Stimulated activated naive CD8-positive, alpha-beta T cell treated with anti-CD3 and anti-CD28 coated beads, Interleukin-15, amount 100 ng/mL, for 72 hours (primary cell): ENCODE measurements at places on chromosomes 2 and 18.

GRCh38 chr2:189115126-189115525, 64.4 kb downstream of the COL5A2 start:
- no peak for DNase-seq

- no peak for DNase-seq
These were observed 14.5 kb upstream of the ERMN start for GRCh38 chr2:157339965-157340655.

DNA sequence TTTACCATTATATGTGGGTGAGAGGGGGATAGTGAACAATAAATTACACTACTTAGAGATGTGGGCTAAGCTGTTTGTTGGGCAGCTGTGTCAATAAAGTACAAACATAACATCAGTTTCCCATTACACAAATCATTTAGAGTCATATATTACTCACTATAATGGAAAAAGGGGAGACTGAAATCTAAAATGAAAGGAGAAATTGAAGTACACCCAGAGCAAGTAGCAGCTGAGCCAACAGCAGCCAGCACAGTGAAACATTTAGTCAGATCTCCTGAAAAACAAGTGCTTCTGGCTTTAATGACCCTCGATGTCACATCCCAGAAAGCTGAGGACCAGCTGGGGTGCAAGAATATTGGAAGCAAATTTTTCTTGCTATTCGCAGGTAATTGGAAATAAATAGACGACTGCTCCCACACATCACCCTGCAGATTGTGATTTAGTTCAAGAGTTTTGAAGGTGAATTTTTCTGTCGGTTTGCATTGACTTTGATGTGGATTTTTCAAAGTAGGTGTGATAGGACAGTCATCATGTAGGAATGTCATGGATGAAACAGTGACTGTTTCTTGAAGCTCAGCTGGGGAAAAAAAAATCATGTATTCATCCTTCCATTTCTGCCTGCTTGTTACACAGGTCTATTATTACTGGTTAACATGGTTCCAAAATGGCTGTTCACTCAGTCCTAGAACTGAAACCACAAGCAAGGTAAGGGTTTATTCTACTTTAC, 1607.3 kb upstream of the CELF4 start:
- DNase-seq = no peak

- DNase-seq = no peak
These were observed 372.7 kb downstream of the FBXO15 start for GRCh38 chr18:73774811-73775509.

GRCh38 chr2:230600881-230601280, 111.8 kb upstream of the CAB39 start:
- DNase-seq = no peak

DNA sequence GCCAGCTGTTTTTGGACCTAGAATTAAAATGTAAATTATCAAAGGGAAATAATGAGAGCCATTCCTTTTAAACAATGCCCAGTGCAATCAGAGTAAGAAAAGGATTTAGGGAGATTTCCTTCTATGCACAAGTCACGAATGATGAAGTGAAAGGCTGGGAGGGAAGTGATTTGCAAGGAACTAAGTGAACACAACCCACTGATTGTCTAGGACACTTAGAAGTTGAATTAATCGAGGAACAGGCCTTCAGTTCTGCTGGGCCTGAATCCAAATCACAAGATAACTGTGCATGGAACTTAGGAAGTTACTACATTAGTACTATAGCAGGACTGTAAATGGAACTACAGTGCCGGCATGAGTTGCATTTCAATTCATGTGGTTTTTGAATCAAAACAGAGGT, 17.7 kb downstream of the MAP2 start:
- no peak for DNase-seq

- peak; percentile 67 for DNase-seq
These were observed 480 bp downstream of the DSEL start for GRCh38 chr18:67515942-67516538.

- no peak for DNase-seq
These were observed 42.8 kb downstream of the ESCO1 start for GRCh38 chr18:21557607-21558253.

GRCh38 chr18:14924226-14924625, 176.3 kb downstream of the ANKRD30B start:
- no peak for DNase-seq

- DNase-seq = no peak
These were observed 236.9 kb upstream of the REV1 start for GRCh38 chr2:99726691-99727090.

- DNase-seq = no peak
These were observed 1185.6 kb upstream of the CELF4 start for GRCh38 chr18:38751211-38751610.

DNA sequence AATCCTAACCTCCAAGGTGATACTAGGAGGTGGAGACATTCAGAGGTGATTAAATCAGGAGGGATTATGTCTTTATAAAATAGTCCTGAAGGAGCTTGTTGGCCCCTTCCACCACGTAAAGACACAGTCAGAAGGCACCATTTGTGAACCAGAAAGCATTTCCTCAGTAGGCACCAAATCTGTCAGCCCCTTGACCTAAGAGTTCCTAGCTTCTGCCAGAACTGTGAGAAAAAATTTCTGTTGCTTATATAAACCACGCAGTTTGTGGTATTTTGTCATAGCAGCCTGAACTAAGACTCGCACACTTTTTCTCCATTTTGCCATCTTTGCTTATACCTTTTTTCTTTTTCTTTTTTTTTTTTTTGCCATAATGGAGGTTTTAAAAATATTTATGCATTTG, 18.6 kb upstream of the NARS1 start:
- DNase-seq = no peak

DNA sequence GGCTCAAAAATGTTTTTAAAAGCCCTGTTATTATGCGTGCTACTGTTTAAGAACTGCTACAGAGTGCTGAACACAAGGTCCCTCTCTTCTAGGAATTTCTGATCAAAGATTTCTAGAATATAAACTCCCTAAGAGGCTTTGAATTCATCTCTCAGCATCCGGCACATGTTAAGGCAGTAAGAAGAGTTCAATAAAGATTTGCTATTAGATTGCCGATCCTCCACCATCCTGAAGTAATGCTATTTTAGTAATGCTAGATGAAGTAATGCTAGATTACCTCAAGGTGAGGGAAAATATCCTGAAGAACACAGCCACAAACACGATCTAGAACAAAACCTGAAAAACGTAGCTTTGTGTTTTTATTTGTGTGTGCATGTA, 949 bp upstream of the MYL12B start:
- DNase-seq = no peak

DNA sequence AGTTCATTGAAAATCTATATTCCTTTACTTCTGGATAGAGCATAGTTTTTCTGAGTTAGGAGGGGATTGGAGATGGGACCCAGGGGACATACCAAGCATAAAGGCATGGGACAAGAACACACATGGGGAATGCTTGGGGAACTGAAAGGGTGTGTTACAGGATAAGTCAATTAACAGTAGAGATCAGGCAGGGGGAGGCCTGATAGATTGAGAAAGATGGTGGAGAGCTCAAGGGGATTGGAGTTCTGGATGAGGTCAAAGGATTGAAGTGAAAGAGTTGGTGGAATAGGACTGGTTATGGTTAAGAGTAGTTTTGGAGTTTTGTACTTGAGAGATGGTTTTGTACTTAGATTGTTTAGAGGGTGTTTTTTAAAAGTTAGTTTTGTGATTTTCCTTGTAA, 16.1 kb downstream of the ACSL3 start:
- DNase-seq = no peak

- DNase-seq = no peak
These were observed 259.1 kb upstream of the MYT1L start for GRCh38 chr2:2590141-2590540.

DNA sequence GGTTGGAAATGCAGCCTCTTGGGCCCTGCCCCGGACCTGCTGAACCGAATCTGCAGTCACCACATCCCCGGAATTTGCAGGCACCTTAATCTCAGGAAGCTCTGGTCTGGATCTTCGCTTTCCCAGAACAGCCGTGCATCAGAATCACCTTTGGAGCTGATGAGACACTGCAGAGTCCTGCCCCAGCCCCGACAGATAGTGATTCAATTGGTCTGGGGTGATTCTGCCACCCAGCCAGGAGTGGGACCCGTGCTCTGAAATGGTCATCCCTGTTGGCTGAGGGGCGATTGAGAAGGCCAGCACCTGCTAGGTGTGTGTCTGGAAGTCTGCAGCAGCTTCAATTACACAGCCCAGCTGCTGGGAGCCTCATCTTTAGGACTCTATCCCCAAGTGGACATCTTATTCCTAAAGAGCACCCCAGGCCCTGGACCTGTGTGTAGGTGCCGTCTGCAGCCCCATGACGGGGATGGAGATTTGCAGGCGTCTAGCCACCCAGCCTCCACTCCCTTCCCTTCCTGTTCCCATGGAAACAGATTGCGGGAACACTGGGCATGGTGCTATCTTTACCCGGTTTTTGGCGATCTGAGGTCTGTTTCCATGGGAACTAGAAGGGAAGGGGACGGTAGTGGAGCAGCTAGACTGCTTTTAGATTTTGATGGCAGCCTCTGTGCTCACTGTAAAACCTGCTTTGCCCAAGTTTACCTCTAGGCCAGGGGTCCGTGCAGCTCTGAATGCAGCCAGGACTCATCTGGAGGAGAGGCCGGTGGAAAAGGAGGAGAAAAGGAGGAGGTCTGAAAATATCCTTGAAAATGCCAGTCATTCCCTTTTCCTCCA, 156.1 kb downstream of the LDLRAD4 start:
- DNase-seq = no peak

DNA sequence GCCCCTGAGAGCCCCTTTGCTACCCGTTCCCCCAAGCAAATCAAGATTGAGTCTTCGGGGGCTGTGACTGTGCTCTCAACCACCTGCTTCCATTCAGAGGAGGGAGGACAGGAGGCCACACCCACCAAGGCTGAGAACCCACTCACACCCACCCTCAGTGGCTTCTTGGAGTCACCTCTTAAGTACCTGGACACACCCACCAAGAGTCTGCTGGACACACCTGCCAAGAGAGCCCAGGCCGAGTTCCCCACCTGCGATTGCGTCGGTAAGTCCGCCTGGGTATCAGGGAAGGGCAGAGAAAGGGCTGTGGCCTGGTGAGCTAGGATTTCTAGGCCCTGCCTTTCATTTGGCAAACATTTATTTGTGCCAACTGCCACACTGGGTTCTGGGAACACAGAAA, 63.4 kb downstream of the TET3 start:
- DNase-seq = no peak

DNA sequence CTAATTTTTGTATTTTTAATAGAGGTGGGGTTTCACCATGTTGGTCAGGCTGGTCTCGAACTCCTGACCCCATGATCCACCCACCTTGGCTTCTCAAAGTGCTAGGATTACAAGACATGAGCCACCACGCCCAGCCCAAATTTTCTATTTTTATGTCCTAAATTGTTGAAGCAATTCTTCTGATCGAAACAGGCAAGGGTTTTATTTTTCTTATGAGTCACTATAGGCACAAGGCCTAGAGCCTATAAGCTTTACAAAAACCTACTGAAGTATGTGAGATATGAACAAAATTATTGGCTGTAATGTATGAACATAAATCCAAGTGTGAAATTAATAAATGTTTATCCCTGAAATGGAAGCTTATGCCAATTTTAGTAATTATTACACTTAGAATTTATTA, 464.2 kb upstream of the NRP2 start:
- no peak for DNase-seq

DNA sequence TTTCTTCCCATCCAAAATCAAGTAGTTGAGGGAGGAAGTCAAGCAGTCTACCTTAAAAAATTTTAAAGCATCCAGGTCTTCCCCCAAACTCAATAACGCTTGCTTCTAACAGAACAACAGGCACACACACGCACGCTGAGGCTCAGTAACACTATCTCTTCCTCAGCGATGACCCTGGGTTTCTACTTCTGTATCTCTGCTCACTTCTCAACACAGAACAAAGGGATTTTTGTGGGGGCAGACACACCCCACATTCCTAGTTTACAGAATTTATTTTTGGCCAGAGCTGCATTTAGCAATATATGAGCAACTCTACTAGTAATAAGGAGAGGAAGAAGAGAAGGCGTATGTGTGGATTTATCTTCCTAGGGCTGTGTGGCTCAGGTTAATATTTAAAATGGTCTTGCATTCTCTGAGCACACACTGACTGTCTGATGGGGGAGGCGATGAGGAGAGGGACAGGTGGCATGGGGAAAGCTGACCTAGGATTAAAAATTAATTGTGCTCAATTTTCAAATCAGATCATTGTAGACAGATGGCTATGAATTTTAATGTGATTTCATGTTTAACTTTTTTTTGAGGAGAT, 71.3 kb upstream of the PPM1B start:
- DNase-seq = no peak

DNA sequence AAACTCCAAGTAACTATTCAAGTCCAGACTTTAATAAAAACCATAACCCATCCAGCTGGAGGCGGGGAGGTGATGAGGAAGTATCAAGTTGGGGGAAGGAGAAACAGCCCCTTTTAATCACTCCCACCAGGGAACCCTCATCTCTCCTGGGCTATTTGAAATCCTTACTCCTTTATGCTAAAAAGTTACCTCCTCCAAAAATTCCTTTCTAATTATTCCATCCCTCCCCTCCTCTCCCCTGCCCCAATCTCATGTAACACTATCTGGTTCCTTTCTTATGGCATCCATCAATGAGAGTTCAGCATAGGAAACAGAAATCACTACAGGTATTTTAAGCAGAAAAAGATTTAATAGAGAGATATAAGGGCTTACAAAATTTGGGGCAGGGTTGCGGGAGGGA, 9.3 kb upstream of the SLC14A2 start:
- no peak for DNase-seq

- no peak for DNase-seq
These were observed 36.3 kb downstream of the MAIP1 start for GRCh38 chr2:199991691-199992090.

DNA sequence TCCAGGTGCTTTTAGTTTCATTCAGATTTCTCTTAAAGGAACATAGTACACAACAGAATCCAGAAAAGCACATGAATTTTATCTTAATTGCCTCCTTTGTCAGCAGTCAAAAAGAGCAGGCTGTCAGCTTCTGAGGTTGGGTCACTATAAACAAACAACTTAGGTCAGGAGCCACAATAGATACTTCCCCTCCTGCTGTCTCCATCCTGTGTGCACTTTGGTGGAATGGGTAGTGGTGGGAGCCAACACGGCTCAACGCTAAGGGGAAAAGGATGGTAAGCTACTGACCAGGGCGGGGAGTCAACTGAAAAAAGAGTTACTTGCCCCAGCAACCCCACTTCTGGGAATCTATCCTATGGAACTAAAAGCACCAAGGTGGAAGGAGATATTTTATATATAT, 121.9 kb downstream of the PAX3 start:
- no peak for DNase-seq

GRCh38 chr2:132656266-132656975, 13.6 kb downstream of the LYPD1 start:
- DNase-seq = no peak

DNA sequence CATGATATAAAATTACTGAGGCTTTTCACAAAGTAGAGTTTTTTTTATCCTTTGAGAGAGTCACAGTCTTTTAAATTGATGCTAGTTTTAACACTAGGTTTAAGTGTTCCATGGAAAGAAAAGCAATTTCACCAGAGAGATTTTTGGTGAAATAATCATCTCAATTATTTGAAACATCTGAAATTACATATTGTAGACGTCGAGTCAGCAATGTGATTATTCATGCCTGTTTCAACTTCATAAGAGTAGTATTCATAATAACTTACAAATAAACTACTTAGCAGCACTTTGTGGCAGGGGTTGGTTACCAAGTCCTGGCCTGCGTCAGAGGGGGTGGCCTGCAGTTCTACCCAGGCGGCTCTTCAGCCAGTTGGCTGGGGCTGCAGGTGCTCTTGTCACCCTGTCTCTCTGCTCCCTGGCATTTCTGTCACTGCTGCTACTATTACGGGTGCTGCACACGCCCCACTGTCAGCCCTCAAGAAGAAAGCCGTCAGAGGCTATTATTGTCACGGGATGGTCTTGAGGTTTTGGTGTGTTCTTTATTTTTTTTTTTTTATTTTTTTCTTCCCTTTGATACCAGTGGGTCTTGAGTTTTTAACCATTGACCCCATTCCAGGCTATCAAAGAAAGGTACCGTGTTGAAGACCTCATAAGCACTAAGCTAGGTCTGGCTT, 50.4 kb downstream of the MALT1 start:
- no peak for DNase-seq
